ENCODE measurements at places on chromosomes 11 and 22.

DNA sequence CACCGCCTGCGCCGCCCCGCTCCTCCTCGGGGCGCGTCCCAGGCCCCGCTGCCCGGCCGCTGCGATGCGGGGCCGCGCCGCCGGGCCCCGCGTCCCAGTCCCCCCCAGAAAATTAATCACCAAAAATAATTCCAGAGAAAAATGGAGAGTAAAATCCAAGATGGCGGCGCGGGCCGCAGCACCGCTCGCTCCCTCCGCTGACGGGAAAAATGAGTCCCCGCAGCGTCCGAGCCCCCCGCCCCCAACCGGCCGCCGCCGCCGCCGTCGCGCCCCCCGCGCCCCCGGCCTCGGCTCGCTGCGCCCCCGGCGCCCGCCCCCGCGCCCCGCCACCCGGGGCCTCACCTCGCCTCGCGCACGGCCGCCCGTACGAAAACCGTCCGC is at the start of gene KMT5B:
TSS of gene KMT5B (minus strand) at position 162 of the 381 bp plus-strand sequence. CDS start 23,220 bp downstream, outside the sequence.
- peak; percentile 54 for DNase-seq

- DNase-seq: no peak
These were observed 48.1 kb downstream of the CBL start for GRCh38 chr11:119254239-119254638.

- peak; percentile 43 for DNase-seq
These were observed 18.1 kb upstream of the MYH9 start for GRCh38 chr22:36405671-36406538.

GRCh38 chr11:126731576-126732142 is 268.9 kb downstream of the KIRREL3 start:
- DNase-seq: no peak

- DNase-seq: no peak
These were observed 13.0 kb downstream of the ZBED4 start for GRCh38 chr22:49866646-49867045.

GRCh38 chr11:6397156-6397555 is 6.9 kb downstream of the SMPD1 start:
- no peak for DNase-seq

DNA sequence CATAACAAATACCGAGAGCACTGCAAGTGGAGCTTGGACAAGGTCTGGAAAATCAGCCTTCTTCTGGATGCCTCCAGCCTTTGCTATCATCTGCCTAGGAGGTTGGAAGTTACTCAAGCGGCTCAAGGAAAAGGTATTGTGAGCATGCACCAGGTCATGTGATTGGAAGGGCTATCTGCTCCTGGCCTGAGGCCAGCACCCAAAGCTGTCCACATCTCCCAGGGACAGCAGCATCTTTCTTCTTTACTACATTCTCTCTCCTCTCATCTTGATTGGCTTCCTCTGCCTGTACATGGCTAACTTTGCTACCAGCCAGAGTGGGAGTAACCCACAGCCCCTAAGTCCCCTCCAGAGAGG is 44.2 kb upstream of the AMPD3 start:
- no peak for DNase-seq

DNA sequence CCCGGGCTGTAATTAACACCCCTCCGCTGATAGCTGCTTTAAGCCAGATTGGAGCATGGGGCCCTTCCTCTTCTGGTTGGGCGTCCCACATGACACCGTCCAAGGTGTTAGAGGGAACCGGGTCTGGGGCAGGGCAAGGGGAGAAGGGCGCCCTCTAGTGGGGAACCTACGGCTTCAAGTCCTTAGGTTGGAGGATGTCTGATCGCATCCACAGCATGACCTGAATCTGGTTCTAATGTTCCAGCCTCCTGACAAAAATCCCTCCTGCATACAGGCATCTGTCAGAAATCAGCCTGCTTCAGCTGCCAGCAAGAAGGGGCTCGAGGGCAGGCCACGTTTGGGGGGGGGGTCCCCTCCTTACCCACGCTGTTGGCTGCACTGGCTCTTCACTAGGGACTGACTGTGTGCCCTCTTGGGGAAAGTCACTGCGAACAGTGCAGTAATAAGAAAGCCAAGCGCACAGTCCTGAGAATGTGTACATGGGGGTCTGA is 94.2 kb upstream of the TBCEL start:
- DNase-seq: peak; percentile 20

- DNase-seq: no peak
These were observed 688.9 kb downstream of the KCNA4 start for GRCh38 chr11:29327891-29328290.

DNA sequence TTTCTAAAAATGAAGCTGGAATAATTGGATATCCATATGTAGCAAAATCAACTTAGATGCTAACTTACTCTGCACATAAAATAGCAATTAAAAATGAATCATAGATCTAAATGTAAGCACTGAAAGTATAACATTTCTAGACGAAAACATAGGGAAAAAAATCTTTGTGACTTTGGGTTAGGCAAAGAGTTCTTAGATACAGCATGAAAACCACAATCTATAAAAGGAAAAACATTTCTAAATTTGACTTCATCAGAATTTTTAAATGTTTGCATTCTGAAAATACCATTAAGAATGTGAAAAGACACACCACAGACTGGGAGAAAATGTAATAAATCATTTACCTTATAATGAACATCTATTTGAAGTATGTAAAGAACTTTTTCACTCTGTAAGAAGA is 128.8 kb downstream of the APIP start:
- no peak for DNase-seq

DNA sequence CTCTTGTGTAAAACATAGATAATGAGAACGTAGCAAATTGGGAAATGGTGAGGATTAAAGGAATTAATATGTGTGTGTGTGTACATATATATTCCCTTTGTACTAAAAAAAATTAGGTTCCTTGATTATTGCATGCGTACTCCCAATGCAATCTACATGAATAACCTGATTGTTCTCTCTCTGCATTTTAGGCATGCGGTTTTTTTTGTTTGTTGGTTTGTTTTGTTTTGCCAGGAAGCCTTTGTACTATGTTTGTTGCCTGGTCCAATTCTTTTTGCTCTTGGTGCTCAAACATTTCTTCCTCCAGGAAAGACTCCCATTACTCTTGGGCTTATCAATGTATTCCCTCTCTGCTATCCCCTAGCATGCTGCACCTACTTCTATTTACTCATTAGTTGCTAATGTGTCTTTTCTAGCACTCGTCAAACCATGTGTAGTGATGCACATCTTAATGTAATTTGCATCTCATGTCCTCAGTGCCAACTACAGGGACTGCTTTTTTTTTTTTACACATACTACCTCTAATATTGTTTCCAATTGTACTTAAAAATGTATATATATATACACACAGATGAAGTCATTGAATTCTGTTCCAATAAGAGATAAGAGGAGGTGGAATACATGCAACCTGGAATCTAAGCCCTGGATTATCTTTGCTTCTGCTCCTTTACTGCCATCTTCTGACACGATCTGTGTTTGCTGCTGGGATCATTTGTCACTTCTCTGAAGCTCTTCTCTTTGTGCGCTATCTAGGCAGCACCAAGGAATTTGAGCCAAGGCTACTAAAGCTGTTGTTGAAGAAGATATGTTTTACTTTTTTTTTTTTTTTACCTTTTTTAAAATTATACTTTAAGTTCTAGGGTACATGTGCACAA is 197.2 kb upstream of the ANO3 start:
- no peak for DNase-seq

DNA sequence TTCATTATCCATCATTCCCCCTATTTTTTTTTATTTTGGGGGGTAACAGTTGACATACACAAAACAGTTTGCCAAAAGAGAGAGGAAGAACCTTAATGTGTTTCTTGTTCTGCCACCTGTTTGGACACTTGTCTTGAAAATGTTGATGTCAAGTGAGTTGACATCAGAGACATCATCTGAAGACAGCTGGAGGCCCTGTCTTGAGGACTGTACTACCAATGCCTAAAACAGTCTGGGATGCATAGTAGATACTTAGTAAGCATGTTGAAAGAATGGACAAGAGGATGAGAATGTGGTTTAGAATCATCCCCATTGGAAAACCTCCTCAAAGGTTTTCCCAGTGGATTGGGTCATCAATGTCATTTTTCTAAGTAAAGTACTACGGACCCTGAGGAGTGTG is 2.4 kb upstream of the ARHGEF12 start:
- DNase-seq: no peak

GRCh38 chr11:69485337-69486041 is 4.0 kb downstream of the LINC01488 start:
- no peak for DNase-seq

- no peak for DNase-seq
These were observed 45.6 kb upstream of the GDPD4 start for GRCh38 chr11:77346906-77347603.

GRCh38 chr11:7524462-7525235 is 10.8 kb downstream of the PPFIBP2 start:
- no peak for DNase-seq

GRCh38 chr11:15807827-15808226 is 548.5 kb downstream of the SOX6 start:
- no peak for DNase-seq

Data from activated CD4-positive, alpha-beta T cell treated with anti-CD3 and anti-CD28 coated beads, Interleukin-2, amount 50 U/mL, for 1 hour (primary cell).